Keratinocyte (primary cell): ENCODE measurements at places on chromosomes 4 and X. TPM values are rescaled to one million over a fixed set of nuclear protein-coding genes. Genes with fewer than 3 reads are reported as not detected.

Gene SSX3
- not detected in 3 replicates for polyA plus RNA-seq

Gene STARD8
- 0.06 to 0.09 TPM (median 0.07 TPM) in 3 replicates for polyA plus RNA-seq

Gene CAMK2D
- polyA plus RNA-seq, result 13.2 to 18.8 TPM (median 16.7 TPM) in 3 replicates

- H3K4me3 ChIP-seq, result no peak overlapping the region
- DNase-seq, result no peak
- H3K4me1 ChIP-seq, result no peaks in the 10 kb centered on the region
- no peaks in the 10 kb centered on the region for H3K27me3 ChIP-seq
- no peak overlapping the region for H3K27ac ChIP-seq
- peaks cover 3% of the 10 kb centered on the region for H3K36me3 ChIP-seq
Observed at GRCh38 chr4:6620296-6620695, 20.2 kb upstream of the MRFAP1 start.

Gene CWH43
- 8.5 to 18.8 TPM (median 10.9 TPM) in 3 replicates for polyA plus RNA-seq

Gene IL9R
- polyA plus RNA-seq, result 0.35 to 0.45 TPM (median 0.40 TPM) in 3 replicates

GRCh38 chr4:37653601-37654000 lies 32.6 kb downstream of the RELL1 start:
- H3K27me3 ChIP-seq, result no peaks in the 10 kb centered on the region
- no peak overlapping the region for H3K27ac ChIP-seq
- H3K36me3 ChIP-seq, result no peaks in the 10 kb centered on the region
- H3K4me1 ChIP-seq, result peaks cover 20% of the 10 kb centered on the region
- H3K4me3 ChIP-seq, result no peak overlapping the region
